ENCODE measurements at places on chromosomes 3 and 15.

DNA sequence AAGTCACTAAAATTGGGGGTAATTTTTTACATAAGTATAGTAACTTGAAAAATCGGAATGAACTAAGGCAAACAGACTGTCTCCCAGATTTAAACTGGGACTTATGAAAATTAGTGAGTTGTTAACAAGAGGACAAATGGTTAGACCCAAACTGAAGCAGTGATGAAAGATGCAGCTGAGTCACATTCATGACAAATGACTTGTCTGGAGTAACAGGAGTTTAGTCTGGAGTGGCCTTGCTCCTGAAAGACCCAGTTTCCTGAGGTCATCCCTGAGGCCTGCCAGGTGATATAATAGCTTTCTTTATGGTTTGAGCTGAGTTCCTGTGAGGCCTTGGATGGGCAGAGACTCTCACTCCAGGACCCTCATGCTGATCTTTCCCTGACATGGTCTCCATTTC lies 9.6 kb upstream of the CTDSPL start:
- DNase-seq, result no peak

DNA sequence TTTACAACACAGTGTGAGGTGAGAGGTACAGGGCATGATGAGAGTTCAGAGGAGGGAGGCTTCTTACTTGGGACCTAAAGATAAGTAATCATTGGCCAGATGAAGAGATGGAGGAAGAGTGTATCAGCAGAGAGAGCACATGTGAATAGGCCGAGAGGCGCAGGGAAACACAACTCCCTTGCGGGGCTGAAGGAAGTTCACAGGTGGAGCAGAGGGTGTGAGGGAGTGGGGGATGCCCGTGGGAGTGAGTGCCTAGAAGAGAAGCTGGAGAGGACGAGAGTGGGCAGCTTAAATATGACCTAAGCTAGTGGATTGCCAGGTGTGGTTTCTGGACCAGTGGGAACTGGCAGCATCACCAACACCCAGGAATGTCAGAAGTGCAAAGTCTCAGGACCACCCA lies 98.2 kb upstream of the TBC1D5 start:
- no peak for DNase-seq

DNA sequence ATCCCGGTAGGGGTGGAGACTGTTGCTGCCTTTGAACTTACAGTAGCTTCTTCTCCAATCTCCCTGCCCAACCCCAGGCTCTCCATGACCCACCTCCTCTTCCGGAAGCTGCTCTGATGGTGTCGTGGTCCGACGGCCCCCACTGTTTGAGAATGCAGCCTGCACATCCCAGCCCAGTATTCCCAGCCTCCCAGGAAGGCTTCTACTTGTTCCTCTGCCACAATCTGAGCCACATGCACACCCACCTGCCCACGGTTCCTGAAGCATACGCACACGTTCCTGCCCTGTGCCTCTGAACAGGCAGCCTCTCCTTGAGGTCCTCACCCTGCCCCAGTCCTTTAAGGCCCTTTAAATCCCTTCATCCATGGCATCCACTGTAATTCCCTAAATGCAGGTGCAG lies 57.4 kb downstream of the ABTB1 start:
- no peak for DNase-seq

DNA sequence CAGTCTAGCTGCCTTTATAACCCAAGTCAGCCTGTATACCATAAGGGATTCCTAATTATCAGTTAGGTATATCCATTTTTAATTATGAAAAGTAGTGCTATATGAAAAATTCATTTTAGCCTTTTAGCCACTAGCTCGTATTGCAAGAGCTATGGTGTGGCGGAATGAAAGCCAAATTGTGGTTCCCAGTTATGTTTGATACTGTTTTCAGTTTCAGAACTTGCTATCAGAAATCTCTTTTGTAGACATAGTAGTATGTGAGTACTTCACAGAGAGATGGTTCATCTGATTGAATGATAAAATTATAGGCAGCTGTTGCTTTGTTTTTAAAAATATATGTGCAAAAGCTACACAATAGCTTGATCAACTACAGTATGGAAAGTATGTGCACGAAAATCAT lies 134.6 kb downstream of the SLC25A26 start:
- no peak for DNase-seq

DNA sequence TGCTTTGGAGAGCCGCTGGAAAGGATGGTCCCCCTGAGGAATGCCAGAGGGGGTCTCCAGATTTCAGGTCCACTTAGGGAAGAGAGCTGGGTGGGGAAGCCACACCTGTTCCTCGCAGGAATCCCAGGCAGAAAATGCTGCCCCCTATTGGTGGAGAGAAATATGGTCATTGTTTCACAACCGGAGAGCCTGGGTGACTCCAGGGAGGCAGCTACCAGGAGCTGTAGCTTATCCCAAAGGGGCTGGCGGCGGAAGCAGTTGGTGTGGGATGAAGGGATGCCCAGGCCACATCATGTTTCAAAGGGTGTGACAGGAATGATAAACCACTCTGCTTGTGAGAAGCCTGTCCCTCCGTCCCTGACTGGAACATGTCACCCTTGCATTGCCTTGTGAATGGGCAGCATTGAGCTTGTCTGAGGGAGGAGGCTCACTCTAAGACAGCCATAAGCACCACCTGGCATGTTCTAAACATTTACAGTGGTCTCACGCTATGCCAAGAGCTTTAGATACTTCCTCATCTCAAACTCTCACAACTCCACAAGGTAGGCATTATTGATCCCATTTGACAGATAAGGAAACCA lies 34.5 kb downstream of the POMGNT2 start:
- DNase-seq, result no peak

GRCh38 chr3:52983336-52983807 lies 62.5 kb downstream of the SFMBT1 start:
- DNase-seq, result no peak

GRCh38 chr3:154060238-154061000 lies 60.8 kb upstream of the ARHGEF26 start:
- no peak for DNase-seq

- DNase-seq, result no peak
Observed at GRCh38 chr3:185726254-185726967, 98.4 kb downstream of the IGF2BP2 start.

DNA sequence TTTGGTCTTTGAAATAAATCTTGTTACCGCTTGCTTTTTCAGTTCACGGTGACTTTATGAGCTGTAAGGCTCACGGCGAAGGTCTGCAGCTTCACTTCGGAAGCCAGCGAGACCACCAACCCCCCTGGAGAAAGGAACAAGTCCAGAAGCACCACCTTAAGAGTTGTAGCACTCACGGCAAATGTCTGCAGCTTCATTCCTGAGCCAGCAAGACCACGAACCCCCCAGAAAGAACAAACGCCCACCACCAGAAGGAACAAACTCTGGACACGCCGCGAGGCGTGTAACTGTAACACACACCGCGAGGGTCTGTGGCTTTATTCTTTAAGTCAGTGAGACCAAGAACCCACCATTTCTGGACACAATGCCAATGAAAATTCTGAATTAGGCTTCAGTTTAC lies 28.8 kb downstream of the GOLGA6A start:
- no peak for DNase-seq

- no peak for DNase-seq
Observed at GRCh38 chr3:195153653-195154052, 117.3 kb downstream of the XXYLT1 start.

- no peak for DNase-seq
Observed at GRCh38 chr15:99729327-99729726, 3.9 kb downstream of the LYSMD4 start.

GRCh38 chr15:77282333-77282732 lies 137.6 kb downstream of the PEAK1 start:
- no peak for DNase-seq

DNA sequence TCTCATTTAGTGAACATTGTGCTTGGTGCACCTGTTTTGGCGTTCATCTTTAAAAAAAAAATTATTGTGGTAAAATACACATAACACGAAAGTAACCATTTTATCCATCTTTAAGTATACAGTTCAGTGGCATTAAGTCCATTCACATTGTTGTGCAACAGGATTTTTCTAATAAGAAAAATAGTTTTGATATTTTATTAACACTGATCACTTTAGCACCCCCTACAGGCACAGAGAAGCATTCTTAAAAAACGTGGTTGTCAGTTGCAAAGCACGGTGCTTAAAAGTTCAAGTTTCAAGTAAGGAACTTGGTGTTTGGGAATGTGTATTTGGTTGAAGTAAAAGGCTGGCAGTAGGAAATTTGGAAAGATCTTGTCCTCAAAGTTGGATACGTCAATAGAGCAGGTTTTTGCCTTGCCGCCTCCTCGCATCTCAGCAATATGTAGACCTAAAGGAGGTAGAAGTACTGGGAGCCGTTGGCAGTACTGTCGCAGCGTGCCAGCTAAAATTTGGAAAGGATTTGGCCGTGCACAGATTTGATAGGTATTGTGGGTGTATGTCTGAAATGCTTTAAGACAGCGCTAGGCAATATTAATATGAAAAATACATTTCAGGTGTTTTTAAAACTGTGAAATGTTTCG lies 110.4 kb downstream of the LRRC28 start:
- DNase-seq, result no peak

DNA sequence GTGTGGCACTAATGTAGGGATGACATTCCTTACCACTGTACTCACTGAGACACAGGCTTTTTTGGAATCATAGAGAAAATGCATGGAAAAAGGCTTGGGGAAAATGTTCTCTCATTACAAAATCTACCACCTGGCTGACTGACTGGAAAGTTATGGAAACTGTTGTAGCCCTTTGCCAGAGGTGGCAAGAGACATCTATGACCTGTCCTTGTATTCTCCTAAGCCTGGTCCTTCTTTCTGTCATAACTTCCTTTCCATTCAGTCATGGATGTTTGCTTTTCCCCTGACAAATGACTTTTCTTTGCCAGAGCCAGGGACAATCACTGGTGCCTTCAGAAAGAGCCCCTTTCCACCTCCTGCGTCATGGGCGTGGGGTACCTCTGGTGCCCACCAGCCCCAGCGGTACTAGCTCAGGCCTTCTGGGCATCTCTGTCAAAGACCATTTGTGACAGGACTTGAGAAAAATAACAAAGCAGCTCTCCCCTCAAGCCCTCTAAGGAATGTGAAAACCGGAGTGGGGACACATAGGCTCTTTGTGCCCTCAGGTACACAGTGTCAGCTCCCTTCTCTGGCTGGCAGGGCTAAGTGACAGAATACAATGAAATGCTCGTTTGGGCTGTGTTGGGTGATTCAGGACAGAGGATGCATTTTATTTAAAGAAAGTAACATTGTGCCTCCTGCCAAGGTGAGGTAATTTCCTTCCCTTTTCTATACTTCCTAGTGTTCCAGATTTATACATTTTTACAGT lies 381.1 kb upstream of the RASGRP1 start:
- DNase-seq, result no peak

DNA sequence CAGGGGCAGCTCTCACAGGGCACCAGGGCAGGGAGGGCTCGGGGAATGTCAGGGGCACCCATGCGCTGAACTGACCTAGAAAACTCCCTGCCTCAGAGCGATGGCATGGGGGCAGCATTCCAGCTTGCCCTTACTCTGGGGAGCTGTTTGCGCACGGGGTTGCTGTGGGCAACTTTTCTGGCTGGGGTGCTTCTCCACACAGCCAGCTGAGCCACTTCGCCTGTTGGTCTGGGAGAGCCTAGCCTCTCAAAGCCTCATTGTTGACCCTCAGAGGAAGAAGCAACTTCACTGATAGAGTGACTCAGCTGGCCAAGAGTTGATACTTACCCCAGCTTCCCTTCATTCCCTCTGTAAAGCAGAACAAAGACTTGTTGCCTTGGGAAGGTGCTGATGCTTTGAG lies 42.6 kb upstream of the MRPS22 start:
- no peak for DNase-seq

GRCh38 chr15:89964232-89964954 lies 36.7 kb upstream of the ZNF710 start:
- no peak for DNase-seq

DNA sequence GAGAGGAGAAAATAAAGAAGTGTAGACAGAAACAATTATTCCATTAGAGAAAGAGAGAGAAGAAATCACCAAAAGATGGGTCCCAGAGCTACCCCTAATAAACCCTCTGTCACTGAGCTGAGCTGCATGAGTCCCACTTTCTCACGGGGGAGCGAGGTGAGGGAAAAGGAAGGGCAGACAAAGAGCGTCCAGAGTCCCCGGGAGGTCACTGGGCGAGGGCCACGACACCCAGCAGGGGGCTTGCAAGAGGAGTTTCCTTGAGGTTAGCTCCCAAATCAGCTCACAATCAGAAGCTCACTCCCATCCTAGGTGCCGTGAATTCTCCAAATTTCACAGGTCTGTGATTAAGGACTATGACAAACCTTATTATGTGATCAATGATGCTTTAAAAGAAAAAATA lies 62.3 kb downstream of the XXYLT1 start:
- DNase-seq, result no peak

GRCh38 chr3:174377096-174377495 lies 482.0 kb upstream of the NAALADL2 start:
- DNase-seq, result no peak

GRCh38 chr3:61199843-61200242 lies 51.4 kb downstream of the FHIT start:
- DNase-seq, result no peak

DNA sequence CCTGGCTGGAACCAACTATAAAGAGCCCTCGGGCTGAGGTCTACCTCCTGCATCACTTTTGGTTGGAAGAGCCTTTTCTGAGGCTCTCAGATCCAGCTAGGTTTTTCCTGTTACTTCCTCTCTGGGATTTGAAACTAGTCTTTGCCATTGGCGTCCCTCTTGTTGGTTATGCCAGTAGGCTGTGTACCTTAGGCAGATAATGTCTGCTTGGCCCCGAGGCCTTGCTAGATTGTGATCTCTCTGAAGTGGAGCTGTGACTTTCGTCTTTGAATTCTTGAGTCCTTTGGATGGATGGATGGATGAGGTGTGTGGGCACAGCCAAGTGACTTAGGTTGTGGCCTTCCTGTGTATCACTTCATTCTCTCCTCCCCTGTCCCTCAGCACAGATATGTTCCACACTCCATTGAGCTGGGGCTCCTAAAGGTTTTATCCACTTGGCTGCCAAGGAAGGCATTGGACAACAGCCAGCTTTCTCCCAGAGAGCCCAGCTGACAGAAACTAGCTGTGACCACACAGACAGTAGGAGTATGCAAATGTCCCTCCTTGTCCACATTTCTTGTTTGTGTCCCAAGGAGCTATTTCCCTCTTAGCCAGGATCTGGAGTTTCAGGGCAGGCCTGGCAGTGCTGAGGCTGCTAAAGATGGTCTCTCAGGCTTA lies 7.9 kb upstream of the DNAJC17 start:
- no peak for DNase-seq

DNA sequence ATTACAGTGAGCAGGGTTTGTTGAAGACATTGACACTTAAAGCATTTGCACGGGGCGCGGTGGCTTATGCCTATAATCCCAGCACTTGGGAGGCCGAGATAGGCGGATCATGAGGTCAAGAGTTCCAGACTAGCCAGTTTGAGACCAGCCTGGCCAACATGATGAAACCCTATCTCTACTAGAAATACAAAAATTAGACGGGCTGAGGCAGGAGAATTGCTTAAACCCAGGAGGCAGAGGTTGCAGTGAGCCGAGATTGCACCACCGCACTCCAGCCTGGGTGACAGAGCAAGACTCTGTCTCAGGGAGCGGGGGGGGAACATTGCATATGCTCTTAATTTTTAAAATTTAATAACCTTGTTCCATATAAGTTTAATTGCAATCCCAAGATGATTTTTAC lies 11.9 kb downstream of the STT3B start:
- DNase-seq, result no peak

- no peak for DNase-seq
Observed at GRCh38 chr3:10405816-10406215, 84.9 kb upstream of the SEC13 start.

All from stimulated activated CD4-positive, alpha-beta T cell treated with anti-CD3 and anti-CD28 coated beads, Interleukin-1b, Interleukin-23, amount 100 ng/mL, for 1 hour (primary cell).